NCI-H146 (cell line): ENCODE measurements at places on chromosomes 6 and 20.

DNA sequence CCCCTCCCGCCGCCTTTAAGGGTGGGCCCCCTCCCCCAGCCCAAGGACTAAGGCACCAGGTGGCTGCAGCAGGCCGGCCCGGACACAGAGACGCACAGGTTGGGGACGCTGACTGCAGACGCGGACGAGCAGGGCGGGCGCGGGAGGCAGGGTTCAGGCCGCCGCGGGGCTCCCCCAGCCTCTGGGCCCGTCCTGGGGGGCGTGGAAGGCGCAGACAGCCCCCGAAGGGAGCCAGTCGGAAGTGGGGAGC, 9.3 kb downstream of the DUSP15 start:
- DNase-seq, result peak; percentile 83

- DNase-seq, result no peak
These were observed 84.5 kb downstream of the PLCB1 start for GRCh38 chr20:8216375-8217200.

DNA sequence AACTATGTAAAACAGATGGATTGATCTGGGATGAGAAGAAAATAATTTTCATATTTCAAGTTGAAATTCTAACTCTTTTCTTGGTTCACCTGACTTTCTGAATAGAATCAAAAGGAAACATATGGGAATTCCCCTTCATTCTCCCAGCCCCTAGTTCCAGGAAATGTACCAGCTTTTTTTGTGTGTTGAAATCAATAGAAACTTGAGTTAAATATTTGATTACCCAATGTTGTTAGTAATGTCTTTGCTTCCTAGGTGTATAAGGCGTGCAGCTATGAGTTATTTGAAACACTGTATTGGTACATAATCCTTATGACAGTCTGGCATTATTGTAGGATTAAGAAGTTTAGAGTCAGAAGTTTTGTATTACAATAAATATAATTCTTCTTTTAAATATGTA, 21.5 kb downstream of the VNN2 start:
- DNase-seq, result no peak

- DNase-seq, result no peak
These were observed 63.4 kb downstream of the MTHFD1L start for GRCh38 chr6:150928882-150929281.

- DNase-seq, result peak; percentile 53
These were observed at the start of gene TGM3 for GRCh38 chr20:2295886-2296515. Gene TGM3, plus strand, starts transcription at chr20:2296001. Its CDS starts 63 bp downstream, at chr20:2296064.

GRCh38 chr6:167839343-167839742, 12.6 kb downstream of the AFDN start:
- DNase-seq, result no peak

DNA sequence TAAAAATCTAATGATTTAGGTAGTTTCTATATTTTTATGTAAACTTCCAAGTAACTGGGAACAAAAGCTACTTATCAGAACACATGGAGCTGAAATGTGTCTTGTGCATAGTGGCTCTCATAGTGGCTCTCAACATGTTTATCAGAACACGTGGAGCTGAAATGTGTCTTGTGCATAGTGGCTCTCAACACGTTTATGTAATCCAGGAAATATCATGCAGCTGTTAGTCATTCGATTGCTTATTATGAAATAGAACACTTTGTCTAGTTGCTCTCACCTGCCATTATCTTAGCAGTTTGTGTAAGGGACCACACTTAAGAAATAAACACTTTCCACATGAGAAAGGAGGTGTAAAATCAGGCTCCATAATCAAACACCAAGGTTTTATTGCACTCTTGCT, 119.2 kb upstream of the ASCC3 start:
- no peak for DNase-seq

- no peak for DNase-seq
These were observed 24.3 kb downstream of the TOP1 start for GRCh38 chr20:41052742-41053419.

GRCh38 chr20:2519115-2519809, 10.5 kb upstream of the ZNF343 start:
- no peak for DNase-seq

DNA sequence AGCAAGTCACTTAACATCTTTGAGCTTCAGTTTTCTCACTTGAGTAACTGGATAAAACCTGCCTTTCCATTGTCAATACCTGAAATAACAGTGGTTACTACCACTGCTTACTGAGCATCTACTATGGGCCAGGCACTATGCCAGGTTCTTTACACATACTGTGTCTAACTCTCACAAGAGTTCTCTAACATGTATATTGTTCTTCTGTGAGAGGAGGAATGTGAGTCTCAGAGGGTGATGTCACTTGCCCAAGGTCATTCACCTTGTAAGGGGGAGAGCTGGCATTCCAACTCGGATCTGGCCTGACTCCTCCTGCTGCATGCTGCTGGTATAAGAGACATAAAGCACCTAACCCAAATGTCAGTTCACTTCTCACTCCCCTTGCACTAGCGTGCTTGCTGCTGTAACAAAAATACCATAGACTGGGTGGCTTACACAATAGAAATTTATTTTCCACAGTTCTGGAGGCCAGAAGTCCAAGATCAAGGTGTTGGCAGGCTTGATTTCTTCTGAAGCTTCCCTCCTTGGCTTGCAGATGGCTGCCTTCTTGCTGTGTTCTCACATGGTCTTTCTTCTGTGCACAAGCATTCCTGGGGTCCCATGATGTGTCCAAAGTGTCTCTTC, 21.9 kb upstream of the SGK2 start:
- DNase-seq, result no peak

GRCh38 chr20:10505827-10506226, 70.7 kb downstream of the SLX4IP start:
- DNase-seq, result no peak

DNA sequence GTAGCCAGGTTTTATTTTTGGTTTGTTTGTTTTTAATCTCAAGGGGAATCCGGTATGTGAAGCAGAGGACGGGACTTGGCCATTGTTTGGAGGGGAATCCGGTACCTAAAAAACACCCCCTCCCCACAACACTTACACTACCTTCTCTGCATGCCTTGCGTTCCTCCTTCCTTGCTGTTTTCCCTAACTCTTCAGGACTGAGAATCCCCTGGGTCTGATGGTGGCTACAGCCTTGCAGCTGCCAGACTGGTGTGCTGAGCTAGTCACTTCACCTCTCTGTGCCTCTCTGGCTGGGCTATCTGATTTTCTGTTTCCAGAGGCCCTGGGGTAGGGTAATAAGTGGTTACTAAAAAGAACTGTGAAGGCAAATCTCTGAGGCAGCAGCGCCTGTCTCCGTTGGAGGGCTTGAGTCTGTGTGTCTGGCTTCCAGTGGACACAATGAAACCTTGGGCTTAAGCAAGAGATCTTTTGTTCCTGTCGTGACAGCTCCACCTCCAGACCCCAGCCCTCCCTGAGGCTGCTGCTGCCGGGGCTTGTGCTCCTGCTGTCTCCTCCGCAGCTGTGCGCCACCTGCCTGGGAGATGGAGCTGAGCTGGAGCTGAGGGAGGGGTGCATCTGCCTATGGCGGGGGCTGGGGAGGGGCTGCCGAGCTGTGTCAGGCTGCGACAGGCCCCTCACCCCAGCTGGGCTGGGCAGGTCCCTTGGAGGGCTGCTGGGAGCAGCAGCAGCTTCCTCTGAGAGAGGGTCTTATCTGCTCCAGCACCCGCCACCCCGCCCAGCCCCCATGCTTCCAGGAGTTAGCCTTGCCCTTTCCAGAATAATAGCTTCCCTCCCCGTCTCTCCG, 65.8 kb upstream of the CCDC167 start:
- DNase-seq, result peak; percentile 82

- DNase-seq, result no peak
These were observed 110.0 kb downstream of the SCML4 start for GRCh38 chr6:107714104-107714503.

GRCh38 chr6:37047346-37047688, 41.9 kb downstream of the FGD2 start:
- DNase-seq, result no peak

DNA sequence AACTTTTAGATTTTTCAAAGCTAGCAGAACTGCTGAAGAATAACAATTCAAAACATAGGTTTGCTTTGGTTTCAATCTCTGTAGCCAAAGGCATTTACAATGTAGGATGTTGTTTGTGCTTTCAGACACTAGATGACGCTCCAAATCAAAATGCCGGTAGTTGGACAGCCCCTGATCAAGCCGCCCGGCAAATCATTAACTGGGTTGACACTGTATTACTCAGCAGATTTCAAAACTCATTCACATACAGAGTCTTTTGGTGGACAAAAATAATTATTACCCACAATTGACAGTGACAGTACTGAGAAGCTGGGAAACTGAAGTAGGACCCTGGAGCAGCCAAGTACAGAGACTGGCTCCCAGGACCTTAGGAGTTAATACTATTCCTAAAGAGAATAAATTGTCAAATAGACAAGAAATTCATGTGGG, 21.3 kb upstream of the HFE start:
- DNase-seq, result peak; percentile 78

DNA sequence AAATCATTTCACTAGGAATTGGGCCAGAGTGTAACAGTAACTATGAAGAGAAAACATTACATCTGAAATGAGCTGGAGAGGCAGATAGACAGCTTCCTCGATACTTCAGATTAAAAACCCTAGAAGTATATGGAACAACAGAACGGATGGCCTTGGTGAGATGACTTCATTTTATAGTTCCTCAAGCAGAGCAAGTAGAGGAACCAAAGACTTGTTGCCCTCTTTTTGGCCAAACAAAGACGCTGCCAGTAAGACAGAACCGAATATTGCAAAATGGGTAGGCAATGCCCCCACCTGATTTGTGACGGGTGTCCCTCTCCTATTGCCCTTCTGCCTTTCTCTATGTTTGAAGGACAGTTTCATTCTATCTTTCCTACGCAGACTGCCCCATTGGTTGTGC, 53.5 kb downstream of the AGPAT4 start:
- DNase-seq, result no peak

GRCh38 chr6:25384967-25385366, 105.8 kb downstream of the CARMIL1 start:
- no peak for DNase-seq

- no peak for DNase-seq
These were observed 20.1 kb upstream of the SLC17A1 start for GRCh38 chr6:25851961-25852360.

DNA sequence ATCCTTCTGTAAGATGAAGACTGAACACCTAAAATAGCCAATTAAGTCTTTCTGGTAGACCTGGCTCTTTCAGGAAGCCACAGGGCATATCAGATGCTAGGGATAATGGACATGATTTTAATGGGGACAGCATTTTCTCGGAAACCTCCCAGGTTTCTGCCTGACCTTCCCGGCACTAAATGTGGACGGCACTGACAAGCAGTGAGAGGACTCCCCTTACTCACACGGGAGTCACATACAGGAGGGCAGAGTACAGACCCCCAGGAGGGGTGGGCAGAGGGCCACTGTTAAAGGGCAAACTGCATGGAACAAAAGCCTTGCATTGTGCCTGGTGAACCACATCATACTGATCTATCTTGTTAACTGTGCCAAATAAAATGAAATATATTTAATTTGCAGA, 19.9 kb downstream of the PSMG4 start:
- DNase-seq, result no peak

DNA sequence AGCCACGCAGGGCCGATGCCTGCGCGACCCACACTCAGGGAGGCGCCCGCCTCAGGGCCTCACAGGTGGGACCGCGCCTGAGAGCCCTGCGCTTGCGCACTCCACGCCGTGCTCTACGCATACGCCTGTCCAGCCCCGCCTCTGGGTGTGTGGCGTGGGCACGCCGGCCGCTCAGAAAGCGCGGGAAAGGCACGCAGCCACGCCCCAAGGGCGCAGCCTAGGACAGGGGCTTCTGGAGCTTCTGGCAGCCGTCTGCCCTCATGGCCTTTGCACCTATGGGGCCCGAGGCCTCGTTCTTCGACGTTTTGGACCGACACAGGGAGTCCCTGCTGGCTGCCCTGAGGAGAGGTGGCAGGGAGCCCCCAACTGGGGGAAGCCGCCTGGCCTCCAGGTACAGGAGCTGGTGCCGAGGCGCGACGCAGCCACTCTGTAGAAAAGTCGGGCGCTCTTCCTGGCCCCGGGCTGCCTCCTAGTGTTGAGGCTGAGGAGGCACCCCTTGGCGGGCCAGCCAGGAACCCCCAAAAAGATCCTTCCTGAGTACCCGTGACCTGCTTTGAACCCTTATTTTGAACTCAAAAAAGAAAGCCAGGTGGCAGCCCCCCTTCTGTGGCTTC, at the start of gene SPO11:
Gene SPO11 (plus strand): TSS at position 196 of the 614 bp plus-strand sequence. CDS start 65 bp downstream, at position 261.
- no peak for DNase-seq

- DNase-seq, result peak; percentile 20
These were observed 3.1 kb downstream of the LAMP5 start for GRCh38 chr20:9517297-9518162.

DNA sequence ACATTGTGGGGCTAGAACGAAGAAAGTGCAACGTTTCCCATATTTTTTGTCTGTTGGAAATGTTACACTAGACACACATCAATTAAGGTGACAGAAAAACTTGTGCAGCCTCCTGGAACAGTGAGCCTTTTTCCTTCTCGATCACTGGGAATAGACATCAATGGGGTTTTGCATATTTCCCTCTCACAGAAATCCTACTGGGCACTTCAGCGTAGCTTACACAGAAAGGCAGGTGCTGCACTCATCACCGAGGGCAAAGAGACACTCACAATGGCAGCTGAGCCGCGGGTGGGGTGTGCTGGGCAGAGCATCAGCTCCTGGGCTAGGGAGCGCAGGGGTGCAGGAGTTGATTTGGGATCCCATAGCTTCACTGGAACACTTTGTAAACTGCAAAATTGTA, 64.5 kb downstream of the THBS2 start:
- peak; percentile 68 for DNase-seq

DNA sequence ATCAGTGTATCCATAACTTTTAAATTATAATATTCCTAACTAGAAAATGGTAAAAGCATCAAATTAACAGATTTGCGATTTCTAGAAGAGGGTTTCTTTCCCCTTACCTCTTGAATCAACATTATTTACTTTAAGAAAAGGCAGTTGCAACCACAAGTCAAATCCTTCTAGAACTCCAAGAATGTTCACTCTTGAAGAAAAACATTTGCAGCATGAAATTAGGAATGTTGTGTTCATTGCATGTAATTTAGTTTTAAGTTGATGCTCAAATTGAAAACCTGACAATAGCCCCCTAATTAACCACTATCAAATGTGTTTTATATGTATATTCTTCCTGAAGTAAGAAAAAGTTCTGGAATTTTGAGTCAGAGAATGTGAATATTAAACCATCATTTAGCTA, 2.3 kb upstream of the REV3L start:
- DNase-seq, result no peak

DNA sequence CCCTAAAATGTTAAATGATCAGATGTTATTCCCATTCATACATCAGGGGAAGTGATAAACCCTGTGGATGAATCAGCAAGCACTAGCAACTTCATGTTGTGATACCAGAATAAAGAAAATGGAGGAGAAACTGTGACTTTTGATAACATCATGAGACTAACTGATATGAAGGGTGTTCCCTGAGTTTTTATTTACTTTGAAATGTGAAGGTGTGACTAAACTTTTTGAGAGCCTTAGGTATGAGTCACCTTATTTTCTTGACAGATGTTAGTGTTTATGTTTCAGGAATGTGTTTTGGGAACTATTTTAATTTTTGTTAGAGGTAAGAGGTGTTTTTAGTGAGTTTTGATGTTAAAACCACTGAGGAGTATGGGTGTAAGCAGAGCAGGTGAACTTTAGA, 4.4 kb downstream of the PARD6B start:
- DNase-seq, result no peak

GRCh38 chr20:49505518-49505917, 23.1 kb upstream of the KCNB1 start:
- DNase-seq, result peak; percentile 54

GRCh38 chr6:161511447-161512095, 237.7 kb upstream of the AGPAT4 start:
- peak; percentile 78 for DNase-seq

- DNase-seq, result no peak
These were observed 41.5 kb downstream of the BPIFB4 start for GRCh38 chr20:33120934-33121333.
